ENCODE measurements at places on chromosomes 3 and 15. TPM values are rescaled to one million over a fixed set of nuclear protein-coding genes. Genes with fewer than 3 reads are reported as not detected.

The HACL1 gene
- polyA plus RNA-seq: 10.7 TPM

The CALML4 gene
- 2.5 TPM for polyA plus RNA-seq

The RBP2 gene
- not detected for polyA plus RNA-seq

The FBLN2 gene
- 3.6 TPM for polyA plus RNA-seq

The SNURF gene
- 5.7 TPM for polyA plus RNA-seq

The DUOXA2 gene
- not detected for polyA plus RNA-seq

The ERICH6 gene
- polyA plus RNA-seq: not detected

The PLCH1 gene
- 1.1 TPM for polyA plus RNA-seq

The GOLGA6A gene
- polyA plus RNA-seq: not detected

The BCL2A1 gene
- polyA plus RNA-seq: not detected

The SPRED1 gene
- polyA plus RNA-seq: 3.8 TPM

The CLDN16 gene
- polyA plus RNA-seq: not detected

The PEX5L gene
- 28.0 TPM for polyA plus RNA-seq

The AP3B2 gene
- 78.1 TPM for polyA plus RNA-seq

The IQCH gene
- 3.9 TPM for polyA plus RNA-seq

The POPDC2 gene
- polyA plus RNA-seq: 1.6 TPM

The ASB14 gene
- not detected for polyA plus RNA-seq

The IGSF11 gene
- 11.9 TPM for polyA plus RNA-seq

The NR2F2 gene
- polyA plus RNA-seq: 60.4 TPM

The CLEC3B gene
- polyA plus RNA-seq: 37.4 TPM

The CATSPER2 gene
- polyA plus RNA-seq: 2.3 TPM

The TMA7 gene
- polyA plus RNA-seq: 232 TPM

The WNT5A gene
- polyA plus RNA-seq: 0.34 TPM

The PCSK6 gene
- polyA plus RNA-seq: 31.9 TPM

The TUSC7 gene
- not detected for polyA plus RNA-seq

The PLSCR2 gene
- polyA plus RNA-seq: not detected

The RPL39L gene
- polyA plus RNA-seq: 46.3 TPM

The ADCY5 gene
- polyA plus RNA-seq: 14.5 TPM

The PPCDC gene
- 17.9 TPM for polyA plus RNA-seq

The GOLGA6D gene
- not detected for polyA plus RNA-seq

The SCN11A gene
- not detected for polyA plus RNA-seq

The RETNLB gene
- polyA plus RNA-seq: not detected

The GP5 gene
- polyA plus RNA-seq: not detected

The HDGFL3 gene
- polyA plus RNA-seq: 51.0 TPM

The ITPKA gene
- polyA plus RNA-seq: 17.4 TPM

The KIF7 gene
- polyA plus RNA-seq: 1.7 TPM

The SNRK gene
- 11.9 TPM for polyA plus RNA-seq

The DTX3L gene
- 4.9 TPM for polyA plus RNA-seq

The GMPS gene
- polyA plus RNA-seq: 61.0 TPM

The LRRC2 gene
- 0.27 TPM for polyA plus RNA-seq

The LRRIQ4 gene
- polyA plus RNA-seq: not detected

The MUC20 gene
- polyA plus RNA-seq: 0.17 TPM

The UBA7 gene
- 3.4 TPM for polyA plus RNA-seq

The LDHAL6B gene
- polyA plus RNA-seq: not detected

The FAM43A gene
- 3.8 TPM for polyA plus RNA-seq

The CMTM6 gene
- 8.6 TPM for polyA plus RNA-seq

The SERINC4 gene
- polyA plus RNA-seq: 0.22 TPM

The FRMD4B gene
- polyA plus RNA-seq: 9.1 TPM

The OR5H2 gene
- polyA plus RNA-seq: not detected

The RYR3 gene
- polyA plus RNA-seq: 1.0 TPM

The GUCA1C gene
- polyA plus RNA-seq: not detected

The PROS1 gene
- polyA plus RNA-seq: 3.3 TPM

The EPB42 gene
- polyA plus RNA-seq: not detected

The IL17RB gene
- 8.7 TPM for polyA plus RNA-seq

The CYP1A1 gene
- 0.17 TPM for polyA plus RNA-seq

Measured in brain (organoid and tissue), 16 donors.